Activated T-helper 1 cell treated with anti-CD3 and anti-CD28 coated beads, Interleukin-2, amount 50 U/mL, for 16 hours (primary cell): ENCODE measurements at places on chromosomes 12 and 14.
A peak's percentile ranks its signal among the peaks of the same experiment; 100 is the strongest.

DNA sequence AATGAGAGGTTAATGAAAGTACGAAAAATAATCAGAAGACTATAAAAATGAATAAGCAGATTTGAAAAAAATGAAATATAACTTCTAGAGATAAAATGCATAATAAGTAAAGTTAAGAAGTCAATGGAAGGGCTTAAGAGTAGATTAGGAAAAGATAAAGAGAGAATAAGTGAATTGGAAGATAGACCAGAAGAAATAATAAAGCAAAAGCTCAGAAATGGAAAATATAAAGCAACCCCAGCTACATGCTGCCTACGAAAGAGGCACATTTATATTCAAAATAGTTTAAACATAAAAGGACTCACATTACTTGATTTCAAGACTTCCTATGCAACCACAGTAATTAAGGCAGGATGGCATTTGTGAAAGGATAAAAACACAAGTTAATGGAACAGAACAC lies 19.9 kb downstream of the ZNF605 start:
- DNase-seq, result no peak

GRCh38 chr12:96399919-96400630 lies at the start of gene CDK17:
Gene CDK17, minus strand, starts transcription at chr12:96400439. Its CDS starts 65,603 bp downstream, at chr12:96334836.
- peak; percentile 73 for DNase-seq

DNA sequence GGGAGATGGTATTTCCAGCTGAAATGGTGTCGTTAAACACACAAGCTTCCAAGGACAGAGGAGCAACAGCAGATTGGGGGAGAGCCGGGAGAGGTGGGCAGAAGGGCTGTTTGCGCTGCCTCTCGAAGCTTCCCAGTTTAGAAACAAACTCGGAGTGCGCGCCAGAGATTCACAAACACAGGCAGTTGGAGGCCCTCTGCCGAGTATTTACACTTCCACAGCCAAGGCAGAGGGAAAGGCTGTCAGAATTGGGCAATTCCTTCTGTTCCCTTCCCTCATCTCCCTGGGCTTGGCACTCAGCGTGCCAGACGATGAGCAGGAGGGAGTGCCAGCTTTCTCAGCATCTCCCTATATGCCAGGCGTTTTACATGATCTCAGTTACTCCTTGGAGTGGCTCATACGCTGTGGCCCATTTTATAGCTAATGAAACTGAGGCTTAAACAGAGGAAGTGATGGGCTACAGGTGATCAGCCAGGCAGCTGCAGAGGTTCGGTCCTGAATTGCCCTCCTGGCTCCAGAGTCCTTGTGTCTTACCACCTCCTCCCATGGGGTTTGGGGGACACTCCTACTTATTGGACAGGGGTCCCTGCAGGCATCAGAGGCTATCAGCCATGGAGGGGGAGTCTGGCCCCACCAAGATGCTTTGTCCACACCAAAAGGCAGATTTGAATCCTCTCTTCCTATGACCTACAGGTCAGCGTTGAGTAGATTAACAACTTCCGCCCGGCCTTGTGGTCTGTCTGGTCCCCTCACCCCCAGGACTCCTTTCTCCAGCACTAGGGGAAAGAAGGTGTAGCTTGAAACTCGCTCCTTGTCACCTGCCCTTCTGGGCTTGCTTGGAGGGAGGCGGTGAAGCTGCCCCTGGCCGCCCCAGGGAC lies 3.1 kb downstream of the FAM222A start:
- DNase-seq, result no peak

DNA sequence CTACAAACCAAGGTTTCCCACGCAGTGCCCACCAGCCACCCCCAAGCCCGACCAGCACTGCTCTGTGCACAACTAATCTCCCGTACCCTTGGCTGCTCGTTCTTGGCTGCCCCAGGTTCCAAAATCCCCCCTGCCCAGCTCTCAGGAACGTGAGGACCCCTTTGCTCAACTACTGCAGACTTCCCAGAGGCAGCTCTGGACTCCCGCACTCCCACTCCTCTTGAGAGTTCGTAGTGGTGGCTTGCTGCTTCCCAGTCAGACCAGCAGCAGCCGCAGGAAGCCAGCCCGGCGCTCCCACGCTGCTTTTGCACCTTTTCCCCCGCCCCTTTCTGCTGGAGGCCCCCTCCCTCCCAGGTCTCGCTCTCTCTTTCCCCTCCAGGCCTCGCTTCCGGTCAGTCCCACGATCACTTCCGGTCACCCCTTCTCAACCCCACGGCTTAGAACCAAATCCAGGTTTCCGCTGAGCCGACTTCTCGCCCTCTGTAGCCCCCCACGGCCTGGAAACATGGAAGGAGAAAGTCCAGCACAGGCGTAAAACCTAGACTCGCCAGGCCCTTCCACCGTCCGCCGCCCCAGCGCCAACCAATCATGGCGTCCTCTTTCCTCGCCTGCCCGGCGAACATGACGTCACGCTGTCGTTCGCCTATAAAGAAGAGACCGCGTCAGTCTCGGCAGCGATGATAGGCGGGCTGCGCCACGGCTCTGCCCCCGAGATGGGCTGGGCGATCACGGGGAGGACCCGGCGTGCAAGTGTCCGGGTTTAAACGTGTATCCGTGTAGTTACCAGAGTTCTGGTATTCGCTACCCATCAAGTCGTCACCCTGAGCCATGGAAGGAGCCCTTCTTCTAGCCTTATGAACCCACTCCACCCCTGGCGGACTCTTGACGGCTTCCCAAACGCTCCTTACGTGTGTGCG lies at the start of gene TFCP2:
TFCP2 (minus strand) TSS at position 621 of the 917 bp plus-strand sequence. CDS start 713 bp downstream, outside the sequence.
- peak; percentile 85 for DNase-seq

DNA sequence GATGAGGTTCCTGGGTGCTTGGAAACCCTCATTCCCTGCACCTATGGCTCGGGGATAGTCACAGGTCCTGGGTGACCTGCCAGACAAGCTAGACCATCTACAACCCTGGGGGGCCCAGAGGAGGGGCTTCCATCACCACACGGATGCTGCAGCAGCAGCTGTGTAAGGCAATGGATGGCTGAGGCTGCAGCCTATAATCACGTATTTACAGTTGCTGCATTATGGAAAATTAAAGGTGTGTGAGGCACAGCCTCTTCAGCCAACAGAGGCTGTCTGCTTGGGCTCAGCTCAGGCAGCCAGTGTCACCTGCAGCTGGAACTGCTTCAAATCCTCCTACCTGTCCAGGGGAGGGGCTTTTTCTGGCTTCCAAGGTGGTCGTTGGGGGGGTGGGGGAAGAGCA lies 268.1 kb downstream of the CACNA1C start:
- DNase-seq, result no peak

GRCh38 chr14:69812711-69813110 lies 15.7 kb upstream of the SLC10A1 start:
- DNase-seq, result no peak

- DNase-seq, result no peak
Measured at GRCh38 chr12:102736328-102736727, 180.7 kb downstream of the PAH start.

DNA sequence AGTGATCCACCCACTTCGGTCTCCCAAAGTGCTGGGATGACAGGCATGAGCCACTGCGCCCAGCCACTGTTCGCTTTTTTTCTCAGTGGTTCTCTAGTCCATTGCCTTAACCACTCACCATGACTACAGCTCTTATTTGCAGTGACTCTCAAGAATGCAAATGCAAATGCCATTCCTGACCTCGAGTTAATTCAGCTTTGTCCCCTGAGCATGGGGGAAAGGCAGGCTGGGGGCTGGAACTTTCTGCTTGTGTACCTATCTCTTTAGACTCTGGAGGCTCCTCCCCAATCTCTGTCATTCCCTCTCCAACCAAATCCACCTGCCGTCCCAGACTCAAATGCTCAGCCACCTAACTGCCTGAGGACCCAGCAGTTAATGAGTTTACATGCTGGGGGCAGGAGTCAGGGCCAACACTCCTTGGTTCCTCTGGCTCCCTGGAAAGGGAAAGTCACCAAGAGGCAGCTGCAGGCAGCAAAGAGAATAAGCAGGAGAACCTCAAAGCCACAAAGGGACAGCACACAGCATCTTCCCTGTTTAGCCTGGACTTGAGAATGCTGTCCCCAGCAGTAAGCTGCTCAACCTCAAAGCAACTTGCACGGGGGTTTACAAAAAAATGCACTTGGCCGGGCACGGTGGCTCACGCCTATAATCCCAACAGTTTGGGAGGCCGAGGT lies 5.3 kb upstream of the HNF1A start:
- no peak for DNase-seq

DNA sequence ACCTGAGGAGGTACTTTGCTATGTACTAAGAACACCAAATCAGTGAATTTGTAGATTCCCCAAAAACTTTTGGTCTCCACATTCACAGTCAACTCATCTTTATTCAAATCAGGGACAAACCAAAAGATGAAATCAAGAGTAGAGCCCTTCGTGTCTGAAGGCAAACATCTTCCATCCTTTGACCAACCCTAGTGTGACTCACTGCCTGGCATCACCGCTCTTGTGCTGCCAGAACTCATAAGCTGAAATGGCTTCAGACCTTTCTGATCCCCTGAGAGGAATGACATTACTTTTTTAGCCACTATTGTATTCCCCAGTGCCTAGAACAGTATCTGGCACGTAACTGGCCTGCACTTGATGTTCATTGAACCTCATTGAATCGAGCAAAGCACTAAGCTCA lies 50.1 kb downstream of the GOLGA5 start:
- no peak for DNase-seq

DNA sequence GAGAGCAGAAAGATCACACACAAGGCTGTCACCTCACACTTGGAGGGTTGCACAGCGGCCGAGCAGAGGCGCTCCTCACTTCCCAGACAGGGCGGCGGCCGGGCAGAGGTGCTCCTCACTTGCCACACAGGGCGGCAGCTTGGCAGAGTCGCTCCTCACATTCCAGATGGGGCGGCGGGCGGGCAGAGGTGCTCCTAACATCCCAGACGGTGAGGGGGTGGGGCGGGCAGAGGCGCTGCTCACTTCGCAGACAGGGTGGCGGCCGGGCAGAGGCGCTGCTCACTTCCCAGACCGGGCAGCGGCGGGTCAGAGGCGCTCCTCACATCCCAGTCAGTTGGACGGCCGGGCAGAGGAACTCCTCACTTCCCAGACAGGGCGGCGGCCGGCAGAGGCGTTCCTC lies 9.1 kb downstream of the TMBIM4 start:
- no peak for DNase-seq

DNA sequence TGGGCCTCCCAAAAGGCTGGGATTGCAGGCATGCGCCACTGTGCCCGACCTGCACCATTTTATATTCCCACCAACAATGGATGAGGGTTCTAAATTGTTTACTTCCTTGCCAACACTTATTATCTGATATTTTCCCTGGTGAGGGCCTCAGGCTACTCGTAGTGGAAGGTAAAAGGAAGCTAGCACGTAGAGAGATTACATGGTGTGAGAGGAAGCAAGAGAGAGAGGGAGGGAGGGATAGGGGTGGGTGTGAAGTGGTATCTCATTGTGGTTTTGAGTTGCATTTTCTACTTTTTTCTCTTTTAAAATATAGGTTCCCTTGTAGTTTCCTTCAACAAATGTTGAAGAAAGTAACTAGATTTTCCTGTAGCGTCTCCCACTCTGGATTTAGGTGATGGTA lies 30.9 kb downstream of the MYO1H start:
- DNase-seq, result no peak

- no peak for DNase-seq
Measured at GRCh38 chr14:93975791-93976476, 436 bp downstream of the ASB2 start.

- DNase-seq, result no peak
Measured at GRCh38 chr12:116943419-116944372, 32.9 kb downstream of the FBXW8 start.

GRCh38 chr12:64746663-64747062 lies 12.5 kb downstream of the GNS start:
- DNase-seq, result no peak

DNA sequence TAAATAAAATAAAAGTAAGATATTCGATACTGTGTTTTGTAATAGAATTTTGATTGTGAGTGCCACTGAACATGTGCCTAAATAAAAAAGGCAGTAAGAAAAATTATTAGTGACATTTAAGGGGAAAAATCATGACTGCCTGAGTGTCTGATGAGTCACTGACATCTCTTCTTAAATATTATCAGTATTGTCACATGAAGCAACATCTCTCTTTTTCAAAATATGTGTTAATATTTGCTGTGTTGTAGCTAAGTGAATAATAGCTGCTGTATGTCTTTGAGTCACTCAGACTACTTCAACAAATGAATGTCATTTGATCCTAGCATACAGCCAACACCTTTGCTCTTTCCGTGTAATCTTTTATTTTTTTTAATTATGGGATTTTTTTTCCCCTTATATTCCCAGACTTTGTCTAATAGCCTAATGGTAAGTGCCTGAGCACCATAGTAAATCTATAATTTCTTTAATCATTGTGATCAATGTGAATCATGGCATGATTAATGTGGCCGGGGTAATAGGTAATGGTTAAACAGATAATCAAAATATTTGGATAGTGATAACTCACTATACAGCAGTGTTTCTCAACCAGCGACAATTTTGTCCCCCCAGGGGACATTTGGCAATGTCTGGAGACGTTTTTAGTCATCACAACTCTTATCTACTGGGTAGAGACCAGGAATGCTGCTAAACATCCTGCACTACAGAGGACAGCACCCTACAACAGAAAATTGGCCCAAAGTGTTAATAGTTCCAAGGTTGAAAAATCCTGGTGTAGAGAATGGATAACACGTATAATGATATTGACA lies 11.7 kb upstream of the OTX2 start:
- DNase-seq, result no peak

- DNase-seq, result no peak
Measured at GRCh38 chr12:16593546-16593945, 12.4 kb downstream of the LMO3 start.

- DNase-seq, result no peak
Measured at GRCh38 chr12:21429994-21430393, 7.5 kb upstream of the PYROXD1 start.

DNA sequence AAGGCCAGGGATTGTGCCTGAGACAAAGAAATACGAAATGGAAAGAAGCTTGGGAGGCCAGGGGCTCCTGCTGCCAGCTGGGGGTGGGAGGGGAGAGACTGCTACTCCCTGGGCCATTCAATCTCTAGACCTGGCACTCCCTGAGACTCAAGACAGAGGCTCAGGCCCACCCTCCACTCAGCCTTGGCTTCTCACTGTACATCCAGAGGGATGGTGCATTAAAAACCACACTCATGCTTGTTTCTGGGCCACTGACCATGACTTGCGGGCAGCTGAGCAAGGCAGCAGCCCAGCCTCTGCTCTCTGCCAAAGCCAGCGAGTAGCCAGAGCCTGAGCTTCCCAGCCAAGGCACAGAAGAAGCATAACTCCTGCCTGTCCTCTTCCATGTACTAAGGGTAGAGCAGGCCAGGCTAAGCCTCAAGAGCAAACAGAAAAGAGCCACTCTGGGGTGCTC lies 41.5 kb downstream of the PITPNM2 start:
- no peak for DNase-seq

- DNase-seq, result peak; percentile 4
Measured at GRCh38 chr12:68746572-68747180, 700 bp downstream of the SLC35E3 start.

- DNase-seq, result no peak
Measured at GRCh38 chr12:87943023-87943422, 86.2 kb downstream of the C12orf50 start.

DNA sequence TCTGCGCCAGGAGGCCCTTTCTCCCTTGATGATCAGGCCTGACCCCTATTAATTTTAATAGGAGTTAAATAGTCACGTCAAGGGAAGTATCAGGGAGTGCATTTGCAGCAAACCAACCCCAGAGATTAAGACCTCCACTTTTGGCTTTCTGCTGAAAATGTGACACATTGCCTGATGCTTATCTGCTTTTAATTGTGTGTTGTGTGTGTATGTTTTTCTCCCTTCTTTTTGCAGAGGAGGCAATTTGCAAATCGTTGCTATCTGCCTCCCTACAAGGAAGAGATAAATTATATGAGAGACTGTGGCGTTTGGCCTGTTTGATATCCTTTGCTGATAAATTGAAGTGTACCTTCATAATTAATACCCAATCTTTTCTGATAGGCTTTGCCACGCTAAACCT lies 822.9 kb downstream of the VRK1 start:
- DNase-seq, result no peak

GRCh38 chr14:104561124-104561557 lies 18.4 kb upstream of the C14orf180 start:
- DNase-seq, result no peak
